ENCODE measurements at places on chromosomes 5 and 9.

- no peak for DNase-seq
Measured at GRCh38 chr9:87766697-87767096, 40.8 kb downstream of the CTSL start.

- DNase-seq: no peak
Measured at GRCh38 chr9:109161471-109161870, 5.6 kb downstream of the FRRS1L start.

DNA sequence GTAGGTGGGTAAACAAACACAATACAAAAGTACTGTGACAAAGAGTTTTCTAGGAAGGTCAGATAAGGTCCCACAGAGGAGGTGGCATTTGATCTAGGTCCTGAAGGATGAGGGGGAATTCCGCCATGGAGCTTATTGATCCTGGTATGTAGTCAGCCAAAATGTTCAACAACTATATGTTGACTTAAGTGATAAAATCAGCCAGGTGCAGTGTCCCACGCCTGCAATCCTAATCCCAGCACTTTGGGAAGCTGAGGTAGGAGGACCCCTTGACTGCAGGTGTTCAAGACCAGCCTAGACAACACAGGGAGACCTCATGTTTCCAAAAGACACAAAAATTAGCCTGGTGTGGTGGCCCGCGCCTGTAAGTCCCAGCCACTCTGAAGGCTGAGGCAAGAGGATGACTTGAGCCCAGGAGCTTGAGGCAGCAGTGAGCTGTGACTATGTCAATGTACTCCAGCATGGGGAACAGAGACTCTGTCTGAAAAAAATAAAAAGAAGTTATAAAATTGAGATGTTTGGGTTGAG, 46.4 kb upstream of the PLIN2 start:
- DNase-seq: no peak

GRCh38 chr5:174741352-174741751, 17.0 kb downstream of the MSX2 start:
- no peak for DNase-seq

- no peak for DNase-seq
Measured at GRCh38 chr5:139662617-139663016, 14.5 kb downstream of the CXXC5 start.

- DNase-seq: peak; percentile 85
Measured at GRCh38 chr9:122991370-122991830, 42.1 kb upstream of the GPR21 start.

- DNase-seq: no peak
Measured at GRCh38 chr9:137679249-137679648, 60.4 kb downstream of the EHMT1 start.

DNA sequence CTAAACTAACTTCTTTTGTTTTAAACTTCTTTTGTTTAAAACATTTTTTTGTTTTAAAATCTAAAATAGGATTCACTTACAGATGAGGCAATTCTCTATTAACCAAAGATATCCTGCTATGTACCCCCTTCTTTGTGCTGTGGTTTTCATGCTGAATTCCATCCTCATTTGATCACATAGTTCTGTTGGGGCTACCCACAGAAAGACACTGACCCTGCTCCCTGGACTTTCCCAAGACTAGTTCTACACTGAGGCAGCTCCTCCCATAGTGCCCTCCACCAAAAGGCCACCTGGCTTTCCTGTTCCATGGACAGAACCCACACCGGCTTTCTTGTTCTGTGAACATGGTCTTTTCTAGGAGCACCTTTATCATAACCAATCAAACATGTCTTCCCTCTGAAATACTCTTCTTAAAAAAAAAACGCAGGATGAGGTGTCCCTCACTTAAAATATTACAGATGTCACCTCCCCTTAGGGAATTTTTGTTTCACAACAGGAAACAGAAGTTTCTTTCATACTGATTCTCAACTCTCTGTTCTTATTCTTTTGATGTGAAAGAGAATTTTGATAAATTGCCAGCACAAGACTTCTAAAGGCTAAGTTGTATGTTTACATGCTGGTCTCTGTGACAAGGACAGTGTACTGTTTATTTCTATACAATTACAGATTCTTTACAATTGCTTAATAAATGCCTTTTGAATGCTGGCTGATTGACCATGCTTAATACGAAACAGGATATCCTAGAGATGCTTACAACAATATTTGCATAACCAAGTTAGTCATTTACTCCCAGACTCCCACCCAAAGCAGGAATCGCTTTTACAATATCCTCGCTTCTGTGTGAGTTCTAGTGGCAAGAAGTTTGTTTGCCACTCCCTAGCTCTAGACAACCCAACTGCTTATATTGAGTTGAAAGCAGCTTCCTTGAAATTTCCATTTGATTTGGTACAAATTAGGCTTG, 300.4 kb downstream of the DTWD2 start:
- DNase-seq: peak; percentile 45

DNA sequence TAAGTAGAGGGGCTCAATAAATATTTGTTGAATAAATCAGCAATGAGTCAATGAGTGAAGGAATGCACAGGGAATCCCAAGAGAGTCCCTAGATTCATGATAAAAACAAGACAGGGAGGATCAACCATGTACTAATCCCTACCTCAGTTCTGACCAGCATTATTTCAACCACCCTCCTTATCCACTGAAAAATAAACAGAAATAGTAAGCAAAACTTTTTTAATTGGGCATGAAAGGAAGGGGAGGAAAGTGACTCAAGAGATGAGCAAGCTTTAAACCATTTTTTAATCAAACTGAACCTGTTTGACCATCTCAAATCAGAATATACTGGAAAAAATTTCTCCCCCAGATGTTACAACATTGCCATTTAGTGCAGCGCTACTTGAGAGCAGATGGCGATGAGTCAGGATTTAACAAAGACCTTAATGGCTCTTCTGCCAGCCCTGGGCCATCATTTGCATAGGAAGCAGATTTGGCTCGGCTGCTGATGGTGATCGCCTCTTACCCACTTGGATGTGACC, 194.8 kb upstream of the SLC30A5 start:
- DNase-seq: peak; percentile 92

DNA sequence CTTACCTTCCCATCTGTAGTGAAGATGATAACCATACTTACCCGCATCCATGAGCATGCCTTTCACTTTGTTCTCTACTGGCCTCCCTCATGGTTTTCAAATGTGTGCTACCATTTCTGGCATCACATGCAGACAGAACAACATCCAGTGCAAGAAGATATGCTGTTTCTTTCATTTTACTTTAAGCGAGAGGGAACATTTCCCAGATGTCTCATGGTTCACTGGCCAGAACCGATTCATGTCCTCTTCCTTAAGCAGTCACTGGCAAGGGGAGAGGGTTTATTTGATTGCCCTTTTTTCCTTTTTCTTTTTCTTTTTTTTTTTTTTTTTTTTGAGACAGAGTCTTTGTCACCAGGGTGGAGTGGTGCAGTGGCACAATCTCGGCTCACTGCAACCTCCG, 37.7 kb downstream of the ARRDC3 start:
- DNase-seq: no peak

DNA sequence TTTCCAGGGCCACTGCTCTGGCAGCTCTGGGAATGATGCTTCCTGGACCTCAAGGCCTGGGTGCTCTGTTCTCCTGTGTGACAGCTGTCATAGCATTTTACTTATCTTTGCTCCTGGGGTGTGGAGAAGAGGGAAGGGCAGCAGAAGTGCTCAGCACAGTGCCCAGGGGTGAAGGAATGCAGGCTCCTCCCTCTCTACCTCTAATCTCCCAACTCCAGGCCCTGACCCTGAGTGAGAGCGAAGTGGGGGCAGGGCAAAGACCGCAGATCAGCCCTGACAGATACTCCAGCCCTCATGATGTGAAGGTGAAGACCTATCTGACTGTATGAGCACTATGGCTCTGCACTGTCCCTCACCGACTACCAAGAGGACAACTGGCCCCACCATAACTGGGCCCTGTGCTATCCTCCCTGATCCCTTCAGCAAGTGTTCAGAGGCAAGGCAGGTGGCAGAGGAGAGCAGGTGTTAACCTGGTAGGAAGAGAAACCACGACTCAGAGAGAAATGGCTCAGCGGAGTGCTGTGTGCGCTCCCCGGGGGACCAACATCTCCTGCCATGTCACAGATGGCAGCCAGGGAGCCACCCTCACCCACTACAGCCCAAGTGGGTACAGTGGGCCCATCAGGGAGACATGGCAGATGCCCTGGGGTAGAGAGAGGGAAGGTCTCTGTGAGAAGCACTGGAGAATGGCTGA, 16.8 kb downstream of the ACSL6 start:
- DNase-seq: no peak

GRCh38 chr5:139638736-139639618, 9.2 kb upstream of the CXXC5 start:
- DNase-seq: no peak

DNA sequence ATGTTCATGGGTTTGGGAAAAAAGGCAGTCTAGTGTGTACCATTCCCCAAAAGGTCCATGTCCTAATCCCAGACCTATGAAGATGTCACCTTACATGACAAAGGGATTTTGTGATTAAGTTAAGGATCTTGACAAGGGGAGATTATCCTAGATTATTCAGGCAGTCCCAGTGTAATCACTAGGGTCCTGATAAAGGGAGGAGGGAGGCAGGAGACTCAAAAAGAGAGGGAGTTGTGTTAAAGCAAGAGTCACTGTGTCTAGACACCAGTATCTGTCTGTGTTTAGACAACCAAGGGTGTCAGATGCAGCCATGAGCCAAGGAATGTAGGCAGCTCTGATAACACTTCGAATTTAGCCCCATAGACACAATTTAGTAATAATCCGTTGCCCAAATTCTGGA, 49.5 kb downstream of the DPYSL3 start:
- DNase-seq: no peak

- DNase-seq: no peak
Measured at GRCh38 chr5:114524221-114524620, 162.4 kb downstream of the KCNN2 start.

- DNase-seq: no peak
Measured at GRCh38 chr5:15946026-15946425, 233.6 kb downstream of the MARCHF11 start.

DNA sequence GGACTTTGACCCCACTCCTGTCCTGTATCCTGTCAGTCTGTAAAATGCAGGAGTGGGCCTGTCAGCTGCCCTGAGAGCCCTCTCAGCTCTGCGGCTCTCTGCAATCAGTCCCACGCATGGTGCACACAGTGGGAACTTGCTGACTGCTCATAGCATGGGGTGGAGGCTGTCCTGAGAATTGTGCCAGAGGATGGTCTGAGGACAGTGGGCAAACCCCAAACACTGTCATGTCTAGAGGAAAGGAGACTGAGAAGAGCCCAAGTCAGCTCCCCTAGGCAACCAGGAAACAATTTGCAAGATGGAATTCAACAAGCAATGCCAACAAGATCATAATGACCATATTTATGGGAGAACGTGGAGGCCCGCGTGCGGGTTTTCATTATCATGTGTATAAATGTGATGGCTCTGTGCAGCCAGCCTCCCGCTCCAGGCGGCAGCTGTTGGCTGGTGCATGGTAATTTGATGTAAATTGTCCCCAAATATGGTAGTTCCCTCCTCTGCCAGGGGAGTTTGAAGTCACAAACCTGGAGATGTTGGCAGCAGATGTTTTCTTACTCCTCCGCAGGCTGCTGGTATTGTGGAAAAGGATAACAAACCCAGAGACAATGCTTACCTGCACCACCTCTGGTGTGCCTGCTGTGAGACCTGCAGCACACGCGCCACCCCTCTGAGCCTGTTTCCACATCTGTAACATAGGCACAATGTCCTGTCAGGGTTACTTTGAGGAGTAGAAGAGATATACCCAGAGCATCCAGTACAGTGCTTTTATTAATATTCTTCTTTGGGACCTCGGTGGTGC, 39.8 kb upstream of the ALDH1B1 start:
- no peak for DNase-seq

GRCh38 chr9:80885894-80886293, 803.5 kb downstream of the TLE1 start:
- peak; percentile 22 for DNase-seq

- DNase-seq: no peak
Measured at GRCh38 chr5:153067869-153068268, 422.6 kb upstream of the GRIA1 start.

DNA sequence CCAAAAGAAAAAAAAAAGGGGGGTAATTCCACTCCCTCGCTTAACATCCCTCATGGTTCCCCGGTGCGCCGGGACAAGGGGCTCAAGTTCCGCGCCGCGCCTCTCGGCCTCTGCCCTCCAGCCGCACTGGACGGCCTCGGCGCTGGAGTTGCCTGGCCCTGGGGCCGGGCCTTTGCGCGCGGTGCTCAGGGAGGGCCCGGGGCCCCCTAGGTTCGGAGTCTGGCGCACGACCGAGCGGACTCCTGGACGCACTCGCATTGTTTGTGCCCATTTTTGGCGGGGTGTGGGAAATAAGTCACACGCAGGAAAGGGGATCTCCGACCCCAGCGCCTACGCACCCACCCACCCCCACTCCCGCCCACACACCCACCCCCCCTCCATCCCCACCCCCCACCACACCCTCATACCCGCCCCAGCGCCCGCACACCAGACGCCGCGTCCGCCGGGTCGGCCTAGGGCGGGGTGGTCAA, 381 bp downstream of the MED22 start:
- peak; percentile 35 for DNase-seq

DNA sequence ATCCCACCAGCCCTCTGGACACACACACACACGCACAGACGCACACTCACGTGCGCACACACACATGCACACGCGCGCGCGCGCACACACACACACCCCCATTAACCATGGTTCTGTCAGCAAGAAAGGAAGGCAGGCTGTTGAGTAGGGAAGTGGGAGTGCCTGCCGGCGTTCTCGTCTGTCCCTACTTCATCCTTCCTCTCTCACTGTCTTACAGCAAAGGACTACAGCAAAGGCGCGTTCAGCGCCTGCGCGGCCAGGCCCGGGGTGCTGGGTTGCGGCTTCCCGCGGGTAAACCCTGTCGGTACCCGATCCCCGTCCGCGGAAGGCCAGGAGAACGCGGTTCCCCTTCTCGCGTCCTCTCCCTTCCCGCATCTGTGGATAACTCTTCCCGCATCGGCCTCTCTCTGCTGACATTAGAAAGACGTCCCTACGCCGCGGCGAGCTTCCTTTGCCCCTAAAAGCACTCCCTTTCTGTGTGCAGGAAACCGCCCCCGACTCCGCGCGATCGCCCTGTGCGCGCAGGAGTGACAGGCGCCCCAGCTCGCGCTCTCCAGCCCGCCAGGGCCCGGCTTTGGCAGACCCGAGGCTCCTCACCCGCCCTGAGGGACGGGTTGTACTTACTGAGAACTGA, 219.2 kb downstream of the AGTPBP1 start:
- DNase-seq: peak; percentile 5
